ENCODE measurements at places on chromosomes 3 and 15.

GRCh38 chr15:72554471-72555425 lies 80.6 kb downstream of the ARIH1 start:
- DNase-seq = peak; percentile 74

DNA sequence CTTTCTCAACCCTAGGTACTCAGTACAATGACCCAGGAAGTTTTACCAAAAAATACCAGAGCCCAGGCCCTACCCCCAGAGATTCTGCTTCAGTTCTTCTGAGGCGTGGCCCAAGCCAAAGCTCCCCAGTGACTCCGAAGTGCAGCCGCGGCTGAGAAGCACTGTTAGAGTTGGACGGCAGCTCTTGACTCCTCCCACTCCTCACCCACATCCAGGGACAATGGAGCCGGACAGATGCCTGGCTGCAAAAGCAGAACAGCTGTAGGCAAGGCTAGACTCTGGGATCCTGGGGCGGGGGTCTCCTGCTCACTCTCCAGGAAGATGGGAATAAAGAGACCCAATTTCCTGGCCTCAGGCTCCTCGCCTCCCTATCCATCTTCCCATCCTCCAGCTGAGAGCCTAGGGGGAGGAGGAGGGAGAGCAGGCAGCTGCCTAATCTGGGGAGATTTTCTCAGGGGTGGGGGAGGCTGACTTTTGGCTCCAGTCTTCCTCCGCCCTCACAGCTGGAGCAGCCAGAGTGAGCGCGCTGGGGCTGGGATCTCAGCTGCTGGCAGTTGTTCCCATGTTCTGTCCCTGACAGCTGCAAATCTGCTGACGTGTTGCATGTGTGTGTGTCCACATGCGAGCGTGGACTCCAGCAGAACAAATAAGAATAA lies 223.8 kb downstream of the OPA1 start:
- DNase-seq = no peak

GRCh38 chr15:37586011-37586583 lies 348.3 kb upstream of the TMCO5A start:
- DNase-seq = no peak

- DNase-seq = no peak
These were observed 118.2 kb upstream of the RAP2B start for GRCh38 chr3:153043729-153044328.

GRCh38 chr3:64244011-64244942 lies 19.0 kb upstream of the PRICKLE2 start:
- no peak for DNase-seq

DNA sequence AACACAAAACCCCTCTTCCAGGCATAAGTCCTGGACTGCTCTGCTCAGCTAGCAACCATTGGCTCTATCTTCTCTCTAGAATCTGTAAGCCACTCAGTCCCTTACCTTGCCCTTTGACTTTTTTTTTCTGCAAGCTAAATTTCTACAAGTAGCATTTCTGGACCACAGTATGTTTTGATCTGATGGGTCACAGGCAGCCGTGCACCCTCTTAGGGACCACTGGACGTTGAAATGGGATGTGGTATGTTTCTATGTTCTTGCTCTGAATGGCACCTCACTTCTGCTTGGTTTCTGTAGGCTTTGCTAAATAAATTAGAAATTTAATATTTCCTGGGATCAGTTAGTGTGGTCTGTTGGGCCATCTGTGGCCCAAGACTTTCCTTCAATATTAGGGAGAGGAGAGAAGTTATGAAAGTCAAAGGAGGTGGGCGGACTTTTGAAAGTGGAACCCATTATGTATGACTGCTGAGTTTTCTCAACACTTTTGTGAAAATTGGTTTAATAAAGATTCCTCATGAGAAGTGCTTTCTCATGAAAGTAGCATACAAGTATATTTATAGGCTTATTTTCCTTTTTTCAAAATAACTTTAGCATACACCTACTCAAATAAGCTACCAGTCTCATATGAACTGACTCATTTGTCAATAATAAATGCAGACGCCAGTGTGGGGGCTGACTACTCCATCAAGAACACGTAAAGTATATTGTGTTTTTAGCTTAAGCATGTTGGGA lies 18.4 kb upstream of the TIPARP start:
- no peak for DNase-seq

DNA sequence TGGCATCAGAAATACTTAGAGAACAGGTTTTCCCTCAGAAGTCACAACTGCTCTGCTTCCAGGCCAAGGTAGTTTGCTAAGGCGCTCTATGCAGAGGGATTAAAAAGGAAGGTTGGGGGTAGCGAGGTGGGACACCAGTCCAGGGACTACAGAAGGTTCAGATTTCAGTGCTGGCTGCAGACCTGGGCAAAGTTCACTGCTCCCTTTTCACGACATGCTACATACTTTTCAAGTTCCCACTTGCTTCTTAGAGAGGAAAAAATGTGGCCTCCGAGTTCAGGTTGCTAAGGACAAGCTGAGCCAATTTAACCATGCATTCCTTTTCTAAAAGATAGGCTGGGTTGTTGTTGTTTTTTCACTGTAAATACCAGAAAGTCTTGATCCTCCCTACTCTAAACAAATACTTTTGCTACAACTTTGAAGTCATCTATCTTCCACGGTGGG lies 158.6 kb upstream of the NR2F2 start:
- no peak for DNase-seq

GRCh38 chr3:12438318-12438717 lies 46.0 kb upstream of the TSEN2 start:
- no peak for DNase-seq

DNA sequence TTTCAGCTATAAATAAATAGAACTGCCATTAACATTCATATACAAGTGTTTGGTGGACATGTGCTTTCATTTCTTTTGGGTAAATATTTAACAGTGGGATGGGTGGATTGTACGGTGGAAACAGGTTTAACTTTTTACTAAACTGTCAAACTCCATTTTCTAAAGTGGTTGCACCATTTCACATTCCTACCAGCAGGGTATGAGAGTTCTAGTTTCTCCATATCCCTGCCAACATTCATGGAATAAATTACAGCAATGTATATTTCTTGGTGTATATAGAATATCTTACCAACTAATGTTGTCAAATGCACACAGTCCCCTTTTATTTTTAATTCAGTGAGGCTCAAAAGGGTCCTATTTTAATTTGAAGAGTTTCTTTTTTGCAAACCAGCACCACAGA lies 71.3 kb upstream of the CTXND1 start:
- no peak for DNase-seq

DNA sequence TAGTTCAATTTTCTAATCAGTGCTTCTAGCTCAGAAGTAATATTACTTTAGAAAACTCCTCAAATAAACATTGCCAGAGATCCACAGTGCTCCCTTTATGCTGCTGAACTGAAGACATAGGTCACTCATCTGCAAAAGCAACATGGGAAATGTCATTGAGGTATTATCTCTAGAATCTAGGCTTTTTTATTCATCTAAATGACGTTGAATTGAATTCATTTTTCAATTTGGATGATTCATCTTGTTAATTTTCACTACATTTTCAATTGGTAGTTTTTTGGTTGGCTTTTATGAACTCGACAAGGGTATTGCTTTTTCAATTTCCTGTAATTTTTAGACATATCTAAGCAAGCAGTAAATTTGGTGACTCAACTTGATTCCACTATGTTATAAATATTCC lies 275.4 kb downstream of the NFKBIZ start:
- no peak for DNase-seq

DNA sequence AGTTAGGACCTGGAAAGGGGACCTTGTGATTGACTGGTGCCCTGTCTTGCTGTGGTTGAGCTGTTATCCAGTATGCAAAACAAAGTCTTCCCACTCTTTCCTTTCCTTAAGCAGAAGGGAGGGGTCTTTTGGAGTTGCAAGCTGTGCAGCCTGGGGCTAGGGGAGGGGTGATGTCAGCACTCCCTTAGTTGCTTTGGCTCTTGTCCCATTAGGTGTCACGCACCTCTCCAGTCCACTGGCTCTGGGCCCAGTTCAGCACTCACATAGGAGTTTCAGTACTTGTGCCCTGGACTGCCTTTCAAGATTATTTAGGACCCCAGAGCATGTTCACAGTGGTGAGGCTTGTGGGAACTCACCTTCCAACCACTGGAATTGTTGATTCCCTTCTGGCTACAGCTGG lies 238.5 kb downstream of the DOCK3 start:
- DNase-seq = no peak

DNA sequence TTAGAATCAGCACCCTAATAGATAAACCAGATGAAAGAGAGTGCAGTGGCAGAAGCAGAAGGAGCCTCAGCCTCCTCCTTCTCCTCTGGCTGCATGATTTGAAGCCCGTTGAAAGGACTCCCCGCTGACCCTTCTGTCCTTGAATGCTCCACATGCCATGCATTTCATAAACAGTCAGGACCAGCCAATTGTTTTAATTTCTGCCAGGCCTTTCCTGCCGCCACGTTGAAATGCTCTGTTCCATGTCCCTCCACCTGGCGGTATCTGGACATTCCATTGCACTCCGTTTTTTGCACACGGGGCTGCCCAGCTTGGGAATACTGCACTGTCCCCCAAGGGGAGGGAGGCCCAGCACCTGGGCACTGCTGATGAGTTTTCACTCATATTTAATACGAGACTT lies 35.2 kb upstream of the GLCE start:
- no peak for DNase-seq

DNA sequence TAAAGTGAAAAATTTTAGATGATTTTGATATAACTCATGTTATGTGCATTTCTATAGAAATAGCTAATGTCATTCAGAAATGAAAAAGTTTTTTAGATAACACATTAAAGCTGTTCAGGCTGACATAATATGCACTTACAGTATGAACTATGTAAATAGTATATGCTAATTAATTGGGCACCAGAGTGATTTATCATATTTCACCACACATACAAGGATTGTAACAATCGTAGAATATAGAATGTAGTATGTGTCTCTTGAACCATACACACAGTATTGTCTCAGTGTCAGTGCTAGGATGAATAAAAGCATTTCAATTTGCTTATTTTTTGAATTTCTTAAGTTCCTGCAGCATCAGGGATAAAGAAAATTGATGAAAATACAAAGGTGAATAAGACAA lies 710.0 kb downstream of the OTOL1 start:
- no peak for DNase-seq

DNA sequence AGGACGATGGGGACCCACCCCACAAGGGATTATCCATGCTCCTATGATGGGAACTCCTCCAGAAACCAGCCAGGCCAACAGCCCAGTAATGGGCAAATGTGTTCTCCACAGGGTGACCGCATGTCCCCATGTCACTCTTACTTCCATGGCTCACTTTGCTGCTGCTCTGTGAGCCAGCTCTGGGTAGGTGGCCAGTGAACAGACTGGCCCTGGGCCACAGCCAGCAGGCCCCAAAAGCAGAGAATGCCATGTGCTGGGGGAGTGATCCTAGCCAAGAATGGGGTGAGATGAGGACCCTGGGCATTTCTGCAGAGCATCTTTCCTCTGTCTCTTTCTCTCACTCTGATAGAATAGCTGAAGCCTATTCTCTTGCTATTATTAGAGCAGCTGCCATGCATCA lies 391.4 kb downstream of the LRTM1 start:
- DNase-seq = no peak

GRCh38 chr3:127524296-127524896 lies 66.1 kb downstream of the TPRA1 start:
- DNase-seq = no peak

DNA sequence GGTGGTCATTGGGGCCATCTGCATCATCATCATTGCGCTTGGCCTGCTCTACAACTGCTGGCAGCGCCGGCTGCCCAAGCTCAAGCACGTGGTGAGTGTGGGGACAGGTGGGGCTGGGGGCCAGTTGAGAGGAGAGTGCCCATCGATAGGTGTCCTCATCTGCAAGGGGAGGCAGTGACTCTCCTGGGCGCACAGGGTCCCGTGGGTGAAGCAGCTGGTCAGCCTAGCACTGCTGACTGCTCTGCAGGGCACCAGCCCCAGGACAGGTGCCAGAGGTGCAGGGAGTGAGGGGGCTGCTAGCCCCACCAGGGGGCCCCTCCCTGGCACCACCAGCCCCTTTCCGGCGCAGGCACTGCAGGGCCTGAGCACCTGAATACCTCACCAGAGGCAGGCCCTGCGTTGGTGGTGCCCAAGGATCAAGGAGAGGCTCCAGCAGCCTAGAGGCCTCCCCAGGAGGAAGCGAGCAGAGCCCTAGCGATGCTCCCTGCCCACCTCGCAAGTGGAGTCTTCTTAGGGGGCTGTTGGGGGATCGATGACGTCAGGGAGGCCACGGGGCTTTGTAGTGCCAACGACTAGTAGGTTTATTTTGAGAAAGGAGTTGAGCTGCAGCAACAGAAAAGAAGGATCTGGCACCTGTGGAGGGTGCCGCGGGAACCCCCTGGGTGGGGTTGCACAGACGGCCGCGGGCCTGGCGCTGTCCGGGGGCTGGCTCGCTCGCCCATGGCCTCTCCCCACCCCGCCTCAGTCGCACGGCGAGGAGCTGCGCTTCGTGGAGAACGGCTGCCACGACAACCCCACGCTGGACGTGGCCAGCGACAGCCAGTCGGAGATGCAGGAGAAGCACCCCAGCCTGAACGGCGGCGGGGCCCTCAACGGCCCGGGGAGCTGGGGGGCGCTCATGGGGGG lies 976 bp upstream of the ABTB1 start:
- DNase-seq = peak; percentile 38

GRCh38 chr15:67024998-67025368 lies 40.4 kb upstream of the SMAD3 start:
- DNase-seq = no peak

GRCh38 chr3:129834580-129834979 lies 58.9 kb downstream of the TMCC1 start:
- DNase-seq = no peak

- DNase-seq = no peak
These were observed 315.1 kb downstream of the ZNF385D start for GRCh38 chr3:21435871-21436270.

DNA sequence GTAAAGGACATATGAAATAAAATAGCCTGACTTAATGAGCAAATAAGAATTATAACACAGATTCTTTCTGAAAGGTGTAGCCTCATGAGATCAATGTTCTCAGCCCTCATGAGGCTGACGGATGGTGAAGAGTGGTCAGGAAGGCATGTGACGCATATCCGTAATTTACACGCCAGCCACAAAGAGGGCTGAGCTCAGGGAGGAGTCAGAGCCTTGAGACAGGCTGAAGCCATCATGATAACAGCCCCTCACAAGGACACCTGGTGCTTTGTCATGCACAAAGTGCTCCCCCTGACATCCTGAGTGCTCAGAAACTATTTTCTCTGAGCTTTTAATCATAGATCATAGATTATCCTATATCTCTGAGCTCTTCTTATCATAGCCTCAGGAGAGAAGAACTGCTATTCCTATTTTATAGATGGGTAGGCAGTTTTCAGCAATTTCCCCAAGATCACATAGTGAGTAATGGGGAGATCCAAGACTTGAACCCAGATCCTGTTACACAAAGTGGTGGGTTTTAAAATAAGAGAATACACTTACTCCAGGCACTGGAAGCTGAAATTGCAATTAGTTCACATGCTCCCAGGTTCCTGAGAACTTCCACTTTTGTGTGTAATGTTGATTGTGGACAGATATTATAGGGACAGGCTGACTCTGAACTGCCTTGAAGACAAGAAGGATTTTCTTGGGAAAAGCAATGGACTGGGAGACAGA lies 267.1 kb downstream of the RPLP1 start:
- peak; percentile 83 for DNase-seq

GRCh38 chr15:83039206-83039605 lies 27.8 kb upstream of the C15orf40 start:
- DNase-seq = no peak

- no peak for DNase-seq
These were observed 43.6 kb downstream of the PDIA5 start for GRCh38 chr3:123110282-123110975.

GRCh38 chr3:38130631-38131065 lies 6.3 kb downstream of the ACAA1 start:
- no peak for DNase-seq
